Uterus (tissue), 4 donors: ENCODE measurements at places on chromosomes 11 and 22.

- DNase-seq: no peak
Observed at GRCh38 chr22:23534851-23535717, 45.0 kb downstream of the IGLL1 start.

DNA sequence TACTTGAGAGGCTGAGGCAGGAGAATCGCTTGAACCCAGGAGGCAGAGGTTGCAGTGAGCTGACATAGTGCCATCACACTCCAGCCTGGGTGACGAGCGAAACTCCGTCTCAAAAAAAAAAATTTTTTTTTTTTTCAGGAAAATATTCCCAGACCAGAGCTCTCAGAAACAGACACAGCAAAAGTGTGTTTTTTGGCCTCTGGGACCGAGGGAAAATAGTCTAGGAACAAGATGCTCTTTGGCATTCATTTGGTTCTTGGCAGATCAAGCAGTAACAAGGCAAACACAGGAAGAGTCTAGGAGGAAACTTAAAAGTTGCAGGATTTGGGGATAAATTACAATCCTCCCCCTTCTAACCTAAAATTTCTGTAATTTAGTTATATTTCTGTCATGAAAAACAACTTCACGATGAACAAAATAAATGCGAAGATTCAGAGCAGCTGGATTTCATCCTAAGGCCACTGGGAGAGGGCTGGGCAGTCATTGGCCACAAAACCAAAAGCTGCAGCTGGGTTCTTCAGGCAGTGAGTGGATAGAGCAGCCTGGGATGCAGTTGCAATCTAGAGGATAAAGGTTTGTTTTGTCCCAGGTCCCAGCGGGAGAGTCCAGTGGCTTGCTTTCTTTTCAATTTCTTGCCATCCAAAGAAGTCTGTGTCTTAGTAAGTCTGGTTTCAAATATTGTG is 19.7 kb downstream of the ATG16L2 start:
- DNase-seq: no peak

DNA sequence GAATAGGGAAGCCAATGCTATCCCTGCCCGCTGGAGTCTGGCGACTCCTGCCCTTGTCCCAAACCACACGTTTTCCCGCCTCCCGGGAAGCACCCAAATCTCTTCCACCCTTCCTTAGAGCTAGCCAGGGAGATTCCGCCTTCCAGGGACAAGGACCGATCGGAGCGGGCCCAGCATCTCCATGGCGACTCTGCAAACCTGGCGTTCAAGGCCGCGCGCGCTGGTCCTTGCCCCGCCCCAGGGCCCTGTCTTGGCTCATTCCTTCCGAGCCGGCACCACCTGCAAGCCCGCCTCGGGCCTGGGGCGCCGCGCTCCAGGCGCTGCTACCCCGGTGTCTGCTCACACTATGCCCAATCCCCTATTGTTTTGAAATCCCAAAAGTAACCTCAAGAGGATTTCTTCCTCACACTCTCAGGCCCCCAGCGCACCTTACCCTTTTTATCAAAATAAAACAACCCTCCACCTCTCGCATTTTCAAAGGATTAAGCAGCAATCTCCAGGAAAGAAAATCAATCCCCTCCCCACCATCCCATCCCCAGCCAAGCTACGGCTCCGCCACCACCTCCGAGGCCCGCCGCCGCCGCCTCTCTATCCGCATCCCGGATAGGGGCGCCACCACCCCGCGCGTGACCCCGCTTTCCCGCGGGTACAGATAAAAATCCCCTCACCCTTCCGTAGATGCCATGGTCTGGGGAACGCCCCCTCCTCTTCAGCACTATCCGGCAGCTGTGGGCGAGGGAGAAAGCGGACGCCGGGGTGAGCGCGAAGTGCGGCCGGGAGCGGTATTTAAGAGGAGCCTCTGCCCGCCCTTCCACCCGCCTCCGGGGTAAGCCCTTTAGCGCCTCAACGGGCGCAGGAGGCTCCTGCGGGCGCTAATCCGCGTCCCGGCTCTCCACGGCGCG is 825 bp downstream of the SLC1A2 start:
- no peak for DNase-seq

DNA sequence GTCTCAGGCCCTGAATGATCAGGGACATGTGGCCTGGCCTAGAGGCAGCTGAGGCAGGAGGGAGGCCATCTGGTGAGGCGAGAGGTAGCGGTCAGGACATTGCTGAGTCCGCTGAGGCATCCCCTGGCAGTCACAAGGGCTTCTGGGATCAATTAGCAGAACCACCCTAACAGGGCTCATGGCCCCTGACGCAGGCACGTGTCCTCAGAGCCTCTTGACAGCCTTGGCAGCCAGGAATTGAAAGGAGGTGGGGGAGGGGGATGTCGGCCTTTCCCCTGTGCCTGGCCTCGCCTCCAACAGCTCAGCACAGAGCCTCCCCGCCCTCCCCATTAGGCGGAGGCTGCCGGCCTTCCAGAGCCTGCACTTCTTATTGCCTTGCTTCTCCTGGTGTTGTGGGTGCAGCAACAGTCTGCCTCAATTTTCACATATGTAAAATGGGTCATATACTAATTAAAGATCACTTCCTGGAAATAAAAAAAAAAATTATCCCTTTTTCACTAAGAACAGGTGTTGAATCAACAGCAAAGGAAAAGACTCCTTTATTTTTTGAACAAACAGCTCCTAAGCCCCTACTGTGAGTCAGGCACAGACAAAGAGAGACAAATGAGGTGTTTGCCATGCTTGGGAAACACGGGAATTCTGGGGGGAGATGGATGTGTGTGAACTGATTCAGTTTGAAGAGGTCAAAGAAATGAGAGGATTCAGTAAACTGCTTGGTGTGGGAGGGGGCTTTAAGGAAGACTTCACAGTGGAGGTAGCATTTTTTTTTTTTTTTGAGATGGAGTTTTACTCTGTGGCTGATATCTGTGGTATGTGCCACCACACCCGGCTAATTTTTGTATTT is 55.3 kb downstream of the NFAM1 start:
- peak; percentile 83 for DNase-seq

DNA sequence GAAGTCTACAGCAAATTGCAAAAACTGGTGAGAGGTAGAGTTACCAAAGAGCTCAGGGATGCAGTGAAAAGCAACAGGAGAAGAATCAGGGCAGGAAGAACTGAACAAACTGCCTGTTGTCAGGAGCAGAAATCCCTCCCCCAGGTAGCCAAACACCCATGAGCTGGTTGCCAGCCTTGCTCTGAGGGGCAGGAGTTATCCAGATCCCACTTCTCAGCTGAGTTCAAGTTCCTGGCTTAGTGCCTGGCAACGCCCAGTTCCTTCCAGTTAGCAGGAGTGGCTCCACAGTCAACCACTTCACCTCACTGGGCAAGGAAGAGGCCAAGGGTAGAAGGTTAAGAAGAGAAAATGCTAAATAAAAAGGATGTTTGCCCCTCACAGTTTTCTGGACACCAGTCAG is 1.9 kb upstream of the MPZL2 start:
- peak; percentile 22 for DNase-seq

GRCh38 chr11:3732671-3733436 is 61.7 kb upstream of the CHRNA10 start:
- DNase-seq: no peak

DNA sequence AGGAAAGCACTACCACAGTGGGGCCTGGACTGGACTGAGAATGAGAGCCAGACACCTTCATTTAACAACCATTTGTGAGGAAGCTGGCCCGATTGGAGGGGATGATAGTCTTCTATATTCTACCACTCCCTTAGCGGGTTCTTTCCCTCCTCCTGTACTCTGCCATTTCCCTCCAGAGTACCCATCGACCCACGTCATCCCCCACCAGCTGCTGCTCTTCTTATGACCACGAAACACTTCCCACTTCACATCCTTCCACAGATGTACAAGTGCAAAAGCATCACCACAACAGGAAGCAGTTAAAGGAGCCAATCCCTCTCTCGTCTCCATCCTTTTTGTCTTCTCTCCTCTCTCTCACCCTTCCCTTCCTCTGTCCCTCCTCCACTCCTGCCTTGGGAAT is 18.0 kb upstream of the UBASH3B start:
- DNase-seq: no peak

DNA sequence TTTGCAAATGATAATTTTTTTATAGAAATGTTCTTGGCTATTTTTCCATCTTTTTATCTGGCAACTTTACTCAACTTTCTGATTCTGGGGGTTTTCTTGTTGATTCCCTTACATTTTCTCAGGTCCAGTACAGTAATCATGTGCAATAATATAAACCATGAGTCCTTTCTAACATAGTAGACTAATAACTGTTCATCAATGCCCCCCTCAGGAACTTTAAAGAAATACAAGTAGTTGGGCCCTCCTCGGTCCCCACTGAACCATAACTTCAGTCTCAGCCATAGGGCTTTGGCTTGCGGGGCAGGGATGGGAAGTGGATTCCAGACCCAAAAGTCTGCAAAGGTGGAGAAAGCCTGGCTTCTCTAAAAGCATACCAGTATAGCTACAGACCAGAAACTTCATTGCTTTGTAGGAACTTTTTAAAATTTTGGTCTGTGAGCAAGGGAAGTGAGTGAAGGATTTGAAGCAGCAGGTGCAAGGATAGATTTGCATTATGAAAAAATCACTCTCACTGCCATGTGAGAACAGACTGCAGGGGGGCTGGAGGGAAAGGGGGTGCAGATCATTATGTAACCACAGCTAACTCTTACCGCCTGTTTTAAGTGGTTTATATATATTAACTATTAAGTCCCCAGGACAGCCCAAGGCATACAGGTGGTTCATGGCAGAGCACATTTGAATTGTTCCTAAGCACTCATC is 10.4 kb upstream of the TUB start:
- DNase-seq: peak; percentile 22

- DNase-seq: no peak
Observed at GRCh38 chr22:29029202-29030000, 32.2 kb downstream of the C22orf31 start.

DNA sequence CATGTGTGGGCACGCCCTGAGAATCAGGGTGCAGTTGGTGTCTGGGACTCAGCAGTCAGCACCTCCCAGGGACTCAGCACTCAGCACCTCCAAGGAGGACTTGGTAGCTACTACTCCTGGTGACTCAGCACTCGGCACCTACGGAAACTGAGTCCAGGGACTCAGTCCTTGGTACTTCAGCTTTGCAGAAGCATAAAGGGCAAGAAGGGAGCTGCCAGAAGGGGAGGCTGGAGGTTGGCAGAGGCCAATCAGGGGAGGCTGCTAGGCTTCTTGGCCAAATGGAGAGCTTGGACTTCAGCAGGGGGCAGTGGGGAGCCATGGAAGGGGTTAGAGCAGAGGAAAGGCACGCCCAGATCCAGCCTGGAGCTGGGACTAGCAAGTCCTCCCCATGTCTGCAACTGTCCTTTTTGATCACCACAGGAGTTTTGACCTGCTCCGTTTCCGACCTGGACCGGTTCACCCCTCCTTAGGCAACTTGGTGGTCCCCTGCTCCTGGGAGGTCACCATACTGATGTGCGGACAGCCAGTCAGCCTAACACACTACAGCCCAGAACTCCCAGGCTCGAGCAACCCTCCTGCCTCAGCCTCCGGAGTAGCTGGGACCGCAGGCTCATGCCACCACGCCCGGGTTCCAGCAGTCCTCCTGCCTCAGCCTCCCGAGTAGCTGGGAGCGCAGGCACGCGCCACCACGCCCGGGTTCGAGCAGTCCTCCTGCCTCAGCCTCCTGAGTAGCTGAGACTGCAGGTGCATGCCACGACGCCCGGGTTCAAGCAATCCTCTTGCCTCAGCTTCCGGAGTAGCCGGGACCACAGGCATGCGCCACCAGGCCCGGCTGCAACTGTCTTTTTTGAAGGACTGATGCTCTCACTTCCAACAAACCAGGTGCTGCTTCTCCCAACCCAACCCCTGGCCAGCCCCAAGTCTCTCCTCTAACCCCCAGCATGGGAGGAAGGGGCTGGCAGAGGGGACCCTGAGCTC is 1.5 kb downstream of the ANO9 start:
- DNase-seq: no peak

- DNase-seq: no peak
Observed at GRCh38 chr22:50542416-50542927, 3.2 kb upstream of the KLHDC7B start.

DNA sequence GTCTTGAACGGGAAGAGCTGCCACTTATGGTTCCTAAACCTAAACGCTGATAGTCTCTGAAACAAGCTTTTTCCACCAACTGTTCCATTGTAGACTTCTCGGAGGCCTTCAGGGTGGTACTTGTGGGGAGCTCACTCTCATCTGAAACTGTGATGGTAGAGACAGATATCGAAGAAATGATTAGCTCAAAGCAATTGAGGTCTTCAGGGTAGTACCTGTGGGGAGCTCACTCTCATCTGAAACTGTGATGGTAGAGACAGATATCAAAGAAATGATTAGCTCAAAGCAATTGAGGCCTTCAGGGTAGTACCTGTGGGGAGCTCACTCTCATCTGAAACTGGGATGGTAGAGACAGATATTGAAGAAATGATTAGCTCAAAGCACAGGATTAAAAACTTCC is 175.7 kb downstream of the SWAP70 start:
- no peak for DNase-seq

GRCh38 chr11:23021287-23021863 is 161.1 kb upstream of the CCDC179 start:
- DNase-seq: no peak

GRCh38 chr22:48336339-48337060 is 1491.2 kb downstream of the BRD1 start:
- no peak for DNase-seq

- no peak for DNase-seq
Observed at GRCh38 chr11:113267493-113267892, 46.9 kb upstream of the TTC12 start.

DNA sequence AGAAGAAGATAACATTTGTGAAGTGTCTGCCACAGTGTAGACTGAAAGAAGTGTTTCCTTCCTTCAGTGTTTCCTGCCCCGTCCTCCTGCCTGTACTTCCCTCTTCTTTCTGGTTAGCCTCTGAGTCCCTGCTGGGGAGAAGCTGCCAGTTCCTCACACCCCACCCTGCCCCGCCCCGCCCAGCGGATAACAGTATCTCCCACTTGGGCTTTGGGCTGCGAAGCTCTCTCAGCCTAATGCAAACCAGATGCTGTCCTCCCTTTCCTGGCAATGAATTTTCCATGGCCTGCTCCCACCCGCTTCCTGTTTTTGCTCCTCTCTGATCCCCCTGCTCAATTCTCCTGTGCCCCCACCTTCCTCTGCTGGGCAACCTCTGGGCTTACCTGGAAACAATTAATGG is 5.2 kb upstream of the RAB3IL1 start:
- DNase-seq: peak; percentile 97

- DNase-seq: no peak
Observed at GRCh38 chr11:128165572-128165971, 421.8 kb downstream of the ETS1 start.
